Fibroblast of upper back skin (primary cell): ENCODE measurements at places on chromosomes 7 and 10.

GRCh38 chr10:29713450-29713849 is 78.7 kb upstream of the SVIL start:
- DNase-seq = no peak

- DNase-seq = peak; percentile 90
These were observed 96.9 kb upstream of the PLXDC2 start for GRCh38 chr10:19719284-19719683.

- DNase-seq = peak; percentile 92
These were observed 20.9 kb downstream of the RGS10 start for GRCh38 chr10:119521443-119522204.

DNA sequence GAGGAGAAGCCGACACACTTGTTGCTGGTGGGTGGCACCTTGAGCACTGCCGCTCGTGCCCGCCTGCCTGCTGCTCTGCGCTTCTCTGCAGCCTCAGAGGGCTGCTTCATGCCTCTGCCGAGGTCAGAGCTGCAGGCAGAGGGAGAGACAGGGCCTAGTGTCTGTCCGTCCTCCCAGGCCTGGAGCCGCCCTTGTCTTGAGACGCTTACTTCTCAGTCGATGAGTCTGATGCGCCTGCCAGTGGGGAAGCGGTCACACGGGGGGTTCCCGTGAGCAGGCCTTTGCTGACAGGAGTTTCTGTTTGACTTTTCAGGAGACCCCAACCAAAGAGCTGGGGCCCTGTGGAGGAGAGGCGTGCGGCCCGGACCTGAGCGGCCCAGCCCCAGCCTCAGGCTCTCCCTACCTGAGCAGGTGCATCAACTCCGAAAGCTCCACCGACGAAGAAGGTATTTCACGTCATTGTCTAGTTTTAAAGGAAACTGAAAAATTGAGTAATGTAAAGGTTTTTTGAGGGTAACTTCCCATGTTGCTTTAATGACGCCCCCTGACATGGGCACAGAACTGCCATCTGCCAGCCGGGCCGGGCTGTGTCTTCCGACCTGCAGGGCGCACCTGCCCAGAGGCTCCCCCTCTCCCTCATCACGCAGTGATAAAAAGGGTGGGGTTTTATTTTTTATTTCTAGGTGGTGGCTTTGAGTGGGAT is 7.8 kb upstream of the BHLHA15 start:
- no peak for DNase-seq

- no peak for DNase-seq
These were observed 176.3 kb downstream of the FANK1 start for GRCh38 chr10:126072622-126073021.
